Epithelial cell of alveolus of lung (primary cell): ENCODE measurements at places on chromosomes 4 and X. TPM values are rescaled to one million over a fixed set of nuclear protein-coding genes. Genes with fewer than 3 reads are reported as not detected.

GYG2 gene
- 5.7 and 11.3 TPM in 2 replicates for total RNA-seq

SAGE1 gene
- not detected in 2 replicates for total RNA-seq

TLL1 gene
- total RNA-seq = 0.08 and 0.26 TPM in 2 replicates

CDKL2 gene
- total RNA-seq = 0.26 TPM in 1 of 2 replicates, not detected in the other

WAS gene
- total RNA-seq = 0.13 and 0.48 TPM in 2 replicates

GLA gene
- total RNA-seq = 22.1 and 30.4 TPM in 2 replicates

MAGEB2 gene
- not detected in 2 replicates for total RNA-seq

SLC10A6 gene
- total RNA-seq = 0.16 TPM in 1 of 2 replicates, not detected in the other

PRSS12 gene
- total RNA-seq = 8.9 and 28.2 TPM in 2 replicates

REELD1 gene
- not detected in 2 replicates for total RNA-seq

NHSL2 gene
- 0.32 and 0.78 TPM in 2 replicates for total RNA-seq

GPR119 gene
- not detected in 2 replicates for total RNA-seq

HS6ST2 gene
- total RNA-seq = 0.32 and 2.2 TPM in 2 replicates

ASB11 gene
- total RNA-seq = not detected in 2 replicates

CT47B1 gene
- not detected in 2 replicates for total RNA-seq

TMEM255A gene
- total RNA-seq = 0.24 and 0.65 TPM in 2 replicates

SYNPO2 gene
- total RNA-seq = 1.3 and 3.7 TPM in 2 replicates

PLAC8 gene
- total RNA-seq = not detected in 2 replicates

HMX1 gene
- total RNA-seq = not detected in 2 replicates
